ENCODE measurements at places on chromosomes 12 and 14.

DNA sequence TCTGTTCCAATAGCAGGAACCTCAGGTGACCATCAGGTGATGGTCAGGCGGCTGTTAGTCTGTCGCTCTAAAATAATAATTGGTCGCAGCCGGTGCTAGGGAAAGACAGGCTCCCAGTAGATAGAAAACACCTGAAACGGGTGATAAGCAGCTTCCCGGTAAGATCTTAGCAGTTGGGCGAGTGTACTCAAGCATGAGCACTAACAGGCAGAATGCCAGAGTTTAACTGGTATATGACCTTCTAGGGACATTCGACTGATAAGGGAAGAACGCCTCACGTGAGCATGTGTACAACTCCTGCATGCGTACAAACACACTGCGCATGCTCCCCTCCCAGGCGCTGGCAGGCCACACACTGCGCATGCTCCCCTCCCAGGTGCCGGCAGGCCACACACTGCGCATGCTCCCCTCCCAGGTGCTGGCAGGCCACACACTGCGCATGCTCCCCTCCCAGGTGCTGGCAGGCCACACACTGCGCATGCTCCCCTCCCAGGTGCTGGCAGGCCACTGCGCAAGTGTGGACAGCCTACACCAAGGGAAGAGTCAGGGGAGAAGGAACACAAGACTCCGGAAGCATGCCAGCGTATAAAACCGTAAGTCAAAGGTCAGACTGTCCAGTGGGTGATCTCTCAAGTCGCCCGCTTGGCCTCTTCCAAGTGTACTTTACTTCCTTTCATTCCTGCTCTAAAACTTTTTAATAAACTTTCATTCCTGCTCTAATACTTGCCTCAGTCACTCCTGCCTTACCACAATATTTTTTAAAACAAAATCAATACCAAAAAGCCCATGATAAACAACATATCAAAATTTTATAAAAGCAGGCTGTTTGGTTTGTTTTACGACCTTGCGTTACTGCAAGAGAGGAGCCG lies 24.5 kb downstream of the GPRC5D start:
- DNase-seq, result no peak

DNA sequence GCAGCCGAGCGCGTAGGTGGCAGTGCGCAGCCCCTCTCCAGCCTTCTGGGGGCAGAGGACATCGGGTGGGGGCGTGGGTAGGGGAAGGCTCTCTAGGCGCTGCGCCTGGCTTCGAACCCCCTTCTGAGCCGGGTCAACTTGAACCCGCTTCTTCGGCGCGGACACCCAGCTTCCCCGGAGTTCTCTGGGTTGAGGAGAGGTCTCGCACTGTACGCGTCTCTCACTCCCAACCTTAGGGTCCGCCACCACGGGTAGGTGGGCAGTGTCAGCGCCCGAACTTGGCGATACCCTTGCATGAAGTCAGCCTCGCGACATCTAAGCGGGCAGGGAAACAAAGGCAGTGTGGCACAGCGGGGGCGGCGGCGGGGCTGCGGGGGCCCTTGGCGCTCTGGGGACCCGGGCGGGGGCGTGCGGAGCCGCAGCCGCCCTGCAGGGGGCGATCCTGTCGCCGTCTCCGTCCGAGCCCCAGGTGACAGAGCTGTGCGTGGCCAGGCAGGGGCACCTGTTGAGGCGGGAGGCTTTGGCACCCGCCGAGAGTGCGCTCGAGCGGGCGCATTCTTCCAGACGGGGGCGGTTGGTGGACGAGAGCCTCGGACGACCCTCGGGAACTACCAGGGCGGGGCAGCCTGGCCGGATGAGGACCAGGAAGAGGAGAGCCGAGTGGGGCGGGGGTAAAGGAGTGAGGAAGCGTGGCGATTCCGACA lies 1.1 kb downstream of the GALNT16 start:
- peak; percentile 35 for DNase-seq

- DNase-seq, result no peak
These were observed 90.0 kb downstream of the RNF34 start for GRCh38 chr12:121489874-121490273.

- DNase-seq, result no peak
These were observed 45.1 kb upstream of the ATF1 start for GRCh38 chr12:50718760-50719159.

- no peak for DNase-seq
These were observed 112.3 kb downstream of the NRXN3 start for GRCh38 chr14:78282437-78282836.

DNA sequence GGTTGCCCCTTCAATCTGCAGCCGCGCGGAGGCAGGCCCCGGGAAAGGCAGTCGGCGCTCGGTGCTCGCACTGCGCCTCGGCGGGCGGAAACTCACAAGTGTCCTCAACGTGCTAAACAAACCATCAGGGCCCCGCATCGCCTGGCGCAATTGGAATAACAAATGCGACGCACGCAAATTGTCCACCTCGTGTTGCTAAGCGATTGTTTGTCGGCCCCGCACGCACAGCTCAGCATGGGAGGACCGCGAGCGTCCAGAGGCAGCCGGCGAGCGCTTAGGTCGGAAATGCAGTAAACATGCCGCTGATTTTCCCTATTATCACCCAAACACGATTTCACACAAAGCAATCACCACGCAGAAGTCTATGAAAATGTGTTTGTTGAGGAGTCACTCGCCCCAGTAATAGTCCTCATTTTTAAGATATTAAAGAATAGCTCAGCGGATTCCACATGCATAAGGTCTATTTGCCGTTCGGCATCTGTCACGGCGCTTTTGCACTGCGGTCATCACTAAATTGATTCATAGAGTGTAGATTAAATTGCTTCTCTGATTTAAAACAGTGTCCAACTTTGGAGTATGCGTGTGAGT lies 3.2 kb upstream of the GSC start:
- no peak for DNase-seq

DNA sequence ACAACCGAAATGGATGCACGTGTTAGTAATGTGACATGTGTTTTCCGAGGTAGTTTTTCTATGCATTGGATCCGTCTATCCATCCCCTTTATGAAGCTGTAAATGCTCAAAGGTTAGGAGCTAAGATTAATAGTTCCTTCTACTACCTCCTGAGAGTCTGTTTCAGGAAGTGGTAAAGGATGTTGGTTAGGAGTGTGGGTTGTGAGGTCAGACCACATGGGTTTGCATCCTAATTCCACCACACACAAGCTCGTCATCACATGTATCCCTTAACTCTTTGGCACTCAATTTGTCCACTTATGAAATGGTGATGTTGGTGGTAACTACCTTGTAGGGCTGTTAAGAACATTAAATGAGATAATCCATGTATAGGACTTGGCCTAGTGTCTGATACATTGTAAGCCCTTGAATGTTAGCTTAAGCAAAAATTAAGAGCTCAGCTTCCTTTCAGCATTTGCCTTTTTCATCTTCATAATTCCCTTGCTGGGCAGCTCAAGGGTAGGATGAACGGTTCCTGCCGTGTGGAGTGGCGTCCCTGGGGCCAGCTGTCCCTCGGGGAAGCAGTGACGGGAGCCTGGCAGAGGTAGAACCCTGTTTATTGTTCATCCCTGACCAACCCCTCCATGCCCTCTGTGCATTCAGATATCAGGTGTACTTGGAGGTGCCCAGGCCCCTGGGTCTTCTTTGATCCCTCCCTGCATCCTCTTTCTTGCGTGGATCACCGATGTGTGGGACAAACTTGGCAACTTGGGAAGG lies 52.3 kb downstream of the TSPAN9 start:
- DNase-seq, result peak; percentile 9

- DNase-seq, result no peak
These were observed 31.0 kb upstream of the TC2N start for GRCh38 chr14:91898372-91898771.

GRCh38 chr12:88953029-88953586 lies 372.8 kb upstream of the KITLG start:
- no peak for DNase-seq
